ENCODE measurements at places on chromosomes 3 and 15.

GRCh38 chr3:152234657-152235375, 33.9 kb upstream of the MBNL1 start:
- DNase-seq, result no peak

DNA sequence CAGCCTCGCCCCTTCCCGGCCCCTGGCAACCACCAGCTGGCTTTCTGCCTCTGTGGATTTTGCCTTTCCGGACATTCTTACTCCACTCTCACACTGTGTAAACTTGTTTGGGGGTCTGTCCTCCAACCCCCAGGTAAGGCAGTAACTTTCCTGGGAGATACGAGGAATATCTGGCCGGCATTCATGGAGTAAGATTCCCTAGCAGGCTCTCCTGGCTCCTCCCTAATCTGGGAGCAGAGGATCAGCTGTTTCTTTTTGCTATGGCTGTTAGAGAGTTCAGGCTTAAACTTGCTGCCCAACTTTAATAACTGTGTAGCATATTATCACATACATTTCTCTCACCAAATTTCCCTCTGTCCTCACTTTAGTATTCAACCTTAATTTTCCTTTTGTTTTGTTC, 64.3 kb downstream of the IGF2BP2 start:
- no peak for DNase-seq

DNA sequence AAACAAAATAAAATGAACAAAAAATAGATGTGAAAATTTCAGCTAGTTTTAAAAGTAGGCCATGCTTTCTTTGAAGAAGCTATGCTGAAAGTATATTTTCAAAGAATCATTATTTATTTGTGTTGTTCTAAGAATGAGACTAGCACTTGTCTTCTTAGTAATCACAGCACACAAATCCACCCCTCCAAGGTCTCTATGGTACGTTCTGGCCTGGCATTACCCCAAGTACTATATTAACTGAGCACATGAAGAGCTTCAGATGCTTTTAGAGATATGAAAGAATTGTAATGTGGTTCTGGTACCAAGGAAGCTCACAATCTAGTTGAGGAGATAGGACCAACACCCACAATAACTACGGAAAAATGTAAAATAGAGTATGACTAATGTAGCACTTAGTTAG, 416.5 kb downstream of the PLCL2 start:
- DNase-seq, result no peak

- DNase-seq, result no peak
Measured at GRCh38 chr15:61811952-61812351, 248.3 kb downstream of the VPS13C start.

Measured in A172 (cell line).